ENCODE measurements at places on chromosomes 13 and 19.

GRCh38 chr13:48268019-48268418 is 35.0 kb downstream of the ITM2B start:
- no peak for DNase-seq

DNA sequence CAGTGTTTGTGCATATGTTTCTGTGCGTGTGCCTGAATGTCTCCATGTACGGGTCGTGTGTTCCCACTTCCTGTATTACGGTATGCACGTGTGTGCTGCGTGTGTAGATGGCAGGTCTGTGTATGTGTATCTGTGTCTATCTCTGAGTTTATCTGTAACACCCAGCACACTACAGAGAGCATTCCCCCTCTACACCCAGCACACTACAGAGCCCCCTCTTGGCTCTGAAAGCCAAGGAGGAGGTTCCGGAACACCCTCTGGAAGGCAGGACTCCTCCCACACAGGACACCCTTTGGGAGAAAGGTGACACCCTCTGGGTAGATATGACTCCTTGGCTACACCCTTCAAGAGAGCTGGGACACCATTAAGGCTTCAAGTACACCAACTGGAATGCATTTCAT is 2.1 kb upstream of the ERFL start:
- no peak for DNase-seq

DNA sequence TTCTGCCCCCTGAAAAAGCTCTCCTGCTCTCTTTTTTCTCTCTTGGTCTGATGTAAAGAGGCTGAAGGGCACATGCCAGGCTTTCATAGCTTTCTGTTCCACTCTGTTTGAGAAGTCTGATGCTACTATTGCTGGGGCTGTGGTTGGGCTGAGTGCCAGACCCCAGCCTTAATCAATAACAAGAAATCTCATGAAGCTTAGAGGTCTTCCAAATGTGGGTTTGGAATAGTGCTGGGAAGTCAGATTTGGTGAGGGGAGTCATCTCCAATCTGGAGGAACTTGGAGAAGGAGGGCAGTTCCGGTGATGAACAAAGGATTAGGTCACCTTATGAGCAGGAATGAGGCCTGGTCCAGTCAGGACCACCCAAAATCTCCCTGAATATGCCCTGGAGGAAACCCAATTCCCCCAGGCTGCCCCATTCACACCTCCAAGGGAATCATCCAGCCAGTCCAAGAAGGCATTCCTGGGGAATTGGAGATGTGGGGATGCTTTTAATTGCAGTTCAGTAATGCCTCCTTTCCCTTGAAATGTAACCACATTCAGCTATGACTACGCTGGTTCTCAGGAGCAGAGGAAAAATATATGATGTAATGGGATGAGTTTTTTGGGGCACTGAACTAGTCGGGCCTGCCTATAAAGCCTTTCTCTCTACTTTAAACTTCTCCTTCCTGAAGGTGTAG is 102.0 kb downstream of the STARD13 start:
- DNase-seq: no peak

GRCh38 chr13:47798906-47799305 is 202.2 kb downstream of the SUCLA2 start:
- DNase-seq: no peak

DNA sequence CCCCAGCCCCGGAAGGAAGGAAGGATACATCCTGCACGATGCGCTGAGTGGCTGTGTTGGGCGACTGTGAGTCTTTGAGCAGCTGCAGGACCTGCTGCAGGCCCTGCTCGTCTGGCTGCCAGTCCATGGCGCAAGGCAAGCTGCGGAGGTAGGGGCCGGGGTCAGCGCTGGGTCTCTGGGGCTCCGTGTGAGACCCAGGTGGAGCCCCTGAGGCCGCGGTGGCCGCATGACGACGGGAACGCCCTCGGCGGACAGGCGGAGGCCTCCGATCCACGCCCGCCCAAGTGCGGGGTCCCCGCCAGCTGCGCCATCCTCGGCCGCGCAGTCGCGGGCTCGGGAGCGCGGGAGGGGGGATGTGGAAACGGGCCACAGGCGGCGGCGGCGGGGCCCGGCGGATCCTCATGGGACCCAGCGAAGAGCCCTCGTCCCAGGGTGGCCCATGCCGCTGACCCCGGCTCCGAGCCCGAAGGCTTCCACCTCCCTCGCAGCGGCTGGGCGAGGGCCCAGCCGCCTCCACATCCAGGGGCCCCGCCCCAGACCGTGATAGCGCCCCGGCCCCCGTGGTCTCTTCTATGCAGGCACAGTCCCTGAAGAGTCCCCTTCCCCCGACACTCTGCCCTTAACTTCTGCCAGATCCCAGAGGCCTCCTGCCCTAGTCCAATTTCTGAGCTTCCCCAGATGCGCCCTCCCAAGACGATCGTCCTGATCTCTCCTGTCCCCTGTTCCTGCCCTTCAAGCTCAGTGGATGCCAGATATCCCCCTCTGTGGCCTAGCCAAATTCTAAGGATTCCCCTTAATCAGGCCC is 2.7 kb downstream of the TNPO2 start:
- no peak for DNase-seq

DNA sequence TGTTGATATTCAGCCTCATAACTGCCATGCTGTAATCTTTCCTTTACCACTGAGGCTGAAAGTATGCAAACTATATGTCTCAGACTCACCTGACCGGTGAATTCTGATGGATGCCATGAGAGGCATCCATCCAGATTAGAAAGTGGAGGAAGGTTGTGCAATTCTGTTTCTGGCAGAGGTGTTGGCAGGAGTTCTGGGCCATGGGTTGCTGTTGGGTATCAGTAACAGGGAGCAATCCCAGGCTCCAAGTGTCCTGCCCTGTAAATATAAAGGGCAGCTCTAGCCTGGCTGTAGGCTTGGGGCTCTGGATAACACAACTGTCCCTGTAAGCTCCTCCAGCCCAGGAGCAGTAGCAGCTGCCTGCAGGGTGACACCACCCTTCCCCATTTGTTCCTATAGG is 77.4 kb upstream of the ABCC4 start:
- DNase-seq: no peak
